Transverse colon (tissue), 4 donors: ENCODE measurements at places on chromosomes 12 and 14.

GRCh38 chr12:27967551-27968054 is 4.9 kb downstream of the PTHLH start:
- no peak for DNase-seq

GRCh38 chr12:71057330-71057729 is 100.5 kb downstream of the TSPAN8 start:
- DNase-seq = no peak

DNA sequence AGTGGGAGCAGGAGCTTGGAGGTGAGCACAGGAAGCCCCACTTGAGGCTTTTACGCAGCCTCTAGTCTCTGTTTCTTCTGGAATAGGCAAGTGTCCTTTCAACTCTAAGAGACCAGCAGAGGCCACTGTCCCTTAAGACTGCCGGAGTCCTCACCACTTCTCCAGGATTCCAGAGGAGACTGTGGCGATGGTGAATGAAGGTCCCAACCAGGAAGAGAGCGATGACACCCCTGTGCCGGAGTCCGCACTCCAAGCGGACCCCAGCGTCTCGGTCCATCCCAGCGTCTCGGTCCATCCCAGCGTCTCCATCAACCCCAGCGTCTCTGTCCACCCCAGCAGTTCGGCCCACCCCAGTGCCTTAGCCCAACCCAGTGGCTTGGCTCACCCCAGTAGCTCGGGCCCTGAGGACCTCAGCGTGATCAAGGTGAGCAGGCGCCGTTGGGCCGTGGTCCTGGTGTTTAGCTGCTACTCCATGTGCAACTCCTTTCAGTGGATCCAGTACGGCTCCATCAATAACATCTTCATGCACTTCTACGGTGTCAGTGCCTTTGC is 442 bp downstream of the FLVCR2 start:
- DNase-seq = no peak

DNA sequence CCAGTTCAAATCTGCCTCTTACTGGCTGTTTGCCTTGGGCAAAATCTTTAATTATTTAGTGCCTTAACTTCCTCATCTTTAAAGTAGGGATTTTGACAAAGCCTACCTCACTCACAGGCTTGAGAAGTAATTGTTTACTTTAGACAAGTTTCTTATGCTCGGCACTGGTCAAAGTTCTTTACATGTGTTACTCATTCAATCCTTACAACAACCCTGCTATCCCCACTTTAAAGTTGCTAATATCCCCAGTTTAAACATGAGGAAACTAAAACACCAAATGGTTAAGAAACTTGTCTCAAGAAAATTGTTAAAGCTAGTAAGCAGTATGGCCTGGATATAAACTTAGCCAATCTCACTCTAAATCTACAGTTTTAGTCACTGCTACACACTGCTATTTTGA is 204.0 kb upstream of the AVPR1A start:
- DNase-seq = no peak

DNA sequence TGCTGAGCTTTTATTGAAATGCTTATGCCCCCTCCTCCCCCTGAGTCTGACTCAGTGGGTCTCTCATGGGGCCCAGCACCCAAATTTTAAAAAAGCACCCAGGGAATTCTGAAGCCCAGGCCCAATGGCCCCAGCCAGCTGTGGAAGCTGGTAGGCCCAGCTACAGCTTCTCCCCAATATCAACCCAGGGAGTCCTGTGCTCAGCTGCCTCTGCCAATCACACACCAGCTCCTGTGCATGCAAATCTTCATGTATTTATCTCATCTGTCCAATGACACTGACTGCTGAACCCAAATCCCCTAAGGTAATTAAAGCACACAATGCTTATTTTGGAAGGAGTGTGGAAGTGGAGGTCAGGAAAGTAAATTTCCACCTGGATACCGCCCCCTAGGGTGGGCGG is 76.3 kb downstream of the CCDC88C start:
- no peak for DNase-seq

- no peak for DNase-seq
These were observed 42.6 kb downstream of the SOCS2 start for GRCh38 chr12:93614917-93615596.

DNA sequence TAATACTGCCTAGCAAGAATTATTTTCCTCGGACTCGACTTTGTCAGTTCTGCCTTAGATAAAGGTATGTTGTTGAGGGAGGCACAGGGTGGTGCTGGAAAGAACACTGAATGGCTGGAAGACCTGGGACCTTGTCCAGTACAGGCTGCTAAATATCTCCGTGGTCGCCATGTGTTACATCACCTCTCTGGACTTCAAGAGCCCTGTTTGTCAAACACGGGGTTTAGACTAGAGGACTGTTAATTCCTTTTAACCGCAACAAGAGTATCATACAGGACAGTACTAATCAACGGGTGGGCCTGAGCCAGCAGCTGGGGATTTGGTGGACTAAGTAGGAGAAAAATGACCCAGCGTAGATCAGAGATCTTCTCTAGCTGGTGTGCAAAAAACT is 476.3 kb downstream of the LRIG3 start:
- DNase-seq = peak; percentile 13

GRCh38 chr12:6312529-6313325 is 2.2 kb downstream of the PLEKHG6 start:
- DNase-seq = peak; percentile 92

DNA sequence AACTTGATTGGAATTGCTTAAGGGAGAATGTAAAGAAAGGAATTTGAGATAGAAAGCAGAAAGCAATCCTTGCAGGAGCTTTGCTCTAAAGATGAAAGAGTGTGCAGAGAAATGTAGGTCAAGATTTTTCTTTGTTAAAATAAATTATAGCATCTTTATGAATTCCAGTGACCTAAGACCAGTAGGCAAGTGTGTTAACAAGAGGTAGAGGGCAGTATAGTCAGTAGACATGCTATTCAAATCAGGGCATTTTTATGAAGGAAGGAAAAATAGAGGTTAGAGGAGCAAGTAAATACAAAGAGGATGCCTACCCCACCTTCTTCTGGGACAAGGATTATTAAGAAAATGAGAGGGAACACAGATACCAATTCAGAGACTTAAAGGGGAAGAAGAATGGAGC is 148.5 kb downstream of the PLCZ1 start:
- DNase-seq = no peak

DNA sequence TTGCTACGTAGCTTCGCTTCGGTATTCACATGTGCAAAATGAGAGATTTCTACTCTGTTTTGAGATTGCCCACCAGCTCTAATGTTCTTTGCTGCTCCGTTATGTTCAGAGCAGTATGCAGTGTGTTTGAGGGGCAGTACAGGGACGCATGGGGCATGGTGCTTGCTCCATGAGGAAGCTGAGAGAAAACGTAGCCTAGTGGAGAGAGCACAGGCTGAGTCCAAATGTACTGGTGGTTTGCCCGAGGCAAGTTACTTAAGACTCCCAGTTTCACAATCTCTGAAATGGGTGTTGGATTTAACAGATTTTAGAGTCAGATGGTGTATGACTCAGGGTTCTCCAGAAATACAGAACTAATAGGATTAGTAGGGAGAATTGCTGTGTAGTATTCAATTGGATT is 310.5 kb downstream of the ETNK1 start:
- DNase-seq = no peak

GRCh38 chr14:96176275-96176674 is 28.4 kb upstream of the BDKRB2 start:
- DNase-seq = no peak
